Amniotic epithelial cell (primary cell): ENCODE measurements at places on chromosomes 2 and 18.

DNA sequence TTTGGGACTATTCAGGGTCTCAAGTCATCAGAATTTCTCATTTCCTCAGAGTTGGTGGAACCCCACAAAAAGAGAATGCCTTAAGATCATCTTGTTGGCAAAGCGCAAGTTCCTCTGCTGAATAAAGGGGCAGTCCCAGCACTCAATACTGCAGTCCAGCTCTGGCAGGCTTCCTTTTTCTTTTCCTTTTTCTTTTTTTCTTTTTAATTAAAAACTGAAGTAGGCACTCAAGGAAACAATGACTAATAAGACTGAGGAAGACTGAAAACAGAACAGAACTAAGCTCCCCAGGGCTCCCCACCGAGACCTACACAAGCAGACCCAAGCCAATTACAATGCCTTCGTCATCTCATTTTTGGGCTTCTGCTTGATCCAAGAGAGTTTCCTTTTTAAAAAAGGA, 82.0 kb downstream of the STK39 start:
- DNase-seq = no peak

DNA sequence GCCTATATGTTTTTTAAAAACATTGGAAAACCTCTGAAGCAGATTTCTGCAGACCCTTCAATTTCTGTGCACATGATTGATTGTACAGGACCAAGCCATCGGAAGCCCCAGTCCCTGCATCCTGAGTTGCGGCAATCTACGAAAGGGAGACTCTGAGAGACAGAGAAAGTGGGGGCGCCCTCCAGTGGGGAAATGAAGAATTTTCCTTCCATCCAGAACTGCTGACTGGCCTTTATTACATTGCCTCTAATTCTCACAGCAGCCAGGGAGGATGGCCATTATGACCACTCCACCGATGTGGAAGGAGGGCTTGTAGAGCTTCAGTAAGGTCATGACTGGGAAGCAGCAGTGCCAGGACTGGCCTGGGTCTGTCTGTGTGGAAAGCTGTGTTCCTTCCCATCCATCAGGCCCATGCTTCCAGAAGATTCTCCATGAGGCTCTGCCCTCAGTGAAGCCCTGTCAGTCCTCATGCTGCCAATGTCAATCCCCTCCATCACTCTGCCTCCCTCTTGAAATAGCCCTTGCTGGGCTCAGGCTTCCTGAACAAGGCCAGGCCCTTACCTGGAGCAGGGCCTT, 20.0 kb upstream of the RESP18 start:
- DNase-seq = peak; percentile 58

DNA sequence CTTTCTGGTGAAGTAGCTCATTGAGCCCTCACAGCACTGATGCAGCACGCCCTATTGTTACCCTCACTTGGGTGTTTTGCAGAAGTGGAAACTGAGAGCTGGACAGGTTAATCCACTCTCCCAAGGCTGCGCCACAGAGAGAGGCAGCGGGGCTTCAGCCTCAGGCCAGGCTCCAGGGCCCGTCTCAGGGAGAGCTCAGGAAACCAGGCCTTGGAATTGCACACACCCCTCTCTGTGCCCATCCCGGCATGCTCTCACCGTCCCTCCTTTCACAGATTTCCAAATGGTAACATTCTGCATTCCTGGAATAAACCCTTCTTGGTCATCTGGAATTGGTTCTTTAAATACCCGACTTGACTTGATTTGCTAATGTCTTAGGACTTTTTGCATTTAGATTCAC, 51.5 kb downstream of the TWIST2 start:
- no peak for DNase-seq

- no peak for DNase-seq
Measured at GRCh38 chr2:152247337-152247695, 71.8 kb upstream of the STAM2 start.

GRCh38 chr2:81266106-81266505, 961.6 kb upstream of the LRRTM1 start:
- no peak for DNase-seq

GRCh38 chr18:78612801-78613200, 366.8 kb upstream of the SALL3 start:
- no peak for DNase-seq

- DNase-seq = no peak
Measured at GRCh38 chr2:164606557-164606956, 14.7 kb downstream of the GRB14 start.

DNA sequence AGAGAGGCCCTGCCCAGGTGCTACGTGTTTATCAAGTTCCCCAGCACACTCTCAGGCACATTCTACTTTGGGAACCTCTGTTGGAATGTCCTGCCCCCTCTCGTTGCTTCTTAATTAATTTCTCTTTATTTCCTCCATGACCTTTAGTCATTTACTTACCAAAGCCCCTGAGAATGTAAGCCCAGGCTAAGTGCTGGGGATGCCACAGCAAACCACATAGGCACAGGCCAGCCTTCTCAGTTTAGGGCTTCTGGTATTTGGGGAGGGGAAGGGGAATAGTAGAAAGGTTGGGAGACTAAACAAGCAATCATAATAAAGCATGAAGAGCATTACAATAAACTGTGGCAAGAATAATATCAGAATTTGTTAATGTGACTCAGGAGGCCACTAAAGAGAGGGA, 85.7 kb downstream of the EVA1A start:
- no peak for DNase-seq

- DNase-seq = no peak
Measured at GRCh38 chr2:217113491-217113890, 253.6 kb upstream of the TNP1 start.

DNA sequence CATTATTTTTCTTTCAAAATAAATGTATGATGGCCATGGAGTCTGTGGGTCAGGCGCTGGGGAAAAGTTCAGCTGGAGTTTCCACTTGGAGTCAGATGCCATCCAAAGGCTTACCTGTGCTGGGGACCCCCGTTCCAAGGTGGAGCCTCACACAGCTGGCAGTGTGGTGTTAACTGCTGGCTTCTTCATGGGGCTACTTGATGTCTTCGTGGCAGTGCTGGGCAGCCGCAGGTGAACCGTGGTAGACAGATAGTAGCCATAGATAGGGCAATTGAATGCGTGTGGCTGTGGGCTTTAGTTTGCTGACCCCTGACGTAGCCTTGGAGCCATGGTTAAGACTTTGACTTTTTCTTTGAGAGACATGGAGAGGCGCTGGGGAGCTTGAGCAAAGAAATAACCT, 83.1 kb downstream of the HS6ST1 start:
- DNase-seq = no peak

DNA sequence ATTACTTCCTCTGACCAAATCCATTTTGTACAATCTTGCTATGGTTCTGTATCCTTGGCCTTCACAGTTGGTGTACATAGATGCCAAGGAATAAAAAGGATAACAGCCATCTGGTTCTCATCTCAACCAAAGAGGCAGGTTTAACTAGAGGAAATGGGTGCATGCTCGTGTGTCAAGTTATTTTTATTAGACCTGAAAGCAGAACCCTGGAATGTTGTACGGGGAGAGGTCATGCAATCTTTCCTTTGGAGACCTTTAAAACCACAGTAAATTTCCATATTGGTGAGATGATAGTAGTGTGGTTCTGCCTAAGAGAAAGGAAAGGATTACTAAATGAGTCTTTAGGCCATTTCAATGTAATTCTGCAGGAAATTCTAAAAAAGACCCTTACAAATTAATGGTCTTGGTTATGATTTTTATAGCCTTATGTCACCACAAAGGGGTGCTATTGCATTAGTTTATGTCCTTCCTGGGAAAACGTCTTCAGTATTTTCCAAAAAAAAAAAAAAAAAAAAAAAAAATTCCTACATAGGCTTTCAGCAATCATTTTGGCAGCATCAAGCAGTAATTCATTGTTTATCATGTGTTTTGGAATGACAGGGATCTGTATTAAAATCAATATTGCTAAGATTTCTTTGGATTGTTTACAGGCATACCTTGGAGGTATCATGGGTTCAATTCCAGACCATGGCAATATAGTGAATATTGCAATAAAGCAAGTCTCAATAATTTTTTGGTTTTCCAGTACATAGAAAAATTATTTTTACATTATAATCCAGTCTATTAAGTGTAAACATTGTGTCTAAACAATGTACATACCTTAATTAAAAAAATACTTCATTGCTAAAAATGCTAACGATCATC, 270.8 kb downstream of the NYAP2 start:
- peak; percentile 60 for DNase-seq
